ENCODE measurements at places on chromosomes 4 and X.
A peak's percentile ranks its signal among the peaks of the same experiment; 100 is the strongest.

GRCh38 chr4:76709772-76710090 is 188.2 kb downstream of the SOWAHB start:
- no peak for DNase-seq

DNA sequence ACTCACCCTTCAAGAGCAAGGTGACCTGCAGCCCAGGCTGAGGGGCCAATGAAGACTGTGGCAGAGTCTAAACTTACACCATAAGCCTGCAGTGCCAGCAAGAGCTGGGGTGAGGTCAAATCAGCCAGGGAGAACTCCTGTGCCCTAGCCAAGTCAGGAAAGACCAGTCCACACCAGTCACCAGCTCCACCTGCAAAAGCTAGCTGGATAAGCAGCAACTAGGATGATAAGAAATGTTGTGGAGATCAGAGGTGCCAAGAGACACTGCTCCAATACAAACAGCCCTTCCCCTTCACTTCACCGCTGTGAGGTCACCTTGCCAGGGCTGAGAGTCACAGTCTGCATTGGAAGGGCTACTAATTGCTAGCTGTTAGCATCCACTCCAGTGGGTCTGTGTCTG is 31.3 kb downstream of the NIPAL1 start:
- no peak for DNase-seq

- no peak for DNase-seq
Observed at GRCh38 chr4:156261230-156261629, 307.6 kb upstream of the CTSO start.

DNA sequence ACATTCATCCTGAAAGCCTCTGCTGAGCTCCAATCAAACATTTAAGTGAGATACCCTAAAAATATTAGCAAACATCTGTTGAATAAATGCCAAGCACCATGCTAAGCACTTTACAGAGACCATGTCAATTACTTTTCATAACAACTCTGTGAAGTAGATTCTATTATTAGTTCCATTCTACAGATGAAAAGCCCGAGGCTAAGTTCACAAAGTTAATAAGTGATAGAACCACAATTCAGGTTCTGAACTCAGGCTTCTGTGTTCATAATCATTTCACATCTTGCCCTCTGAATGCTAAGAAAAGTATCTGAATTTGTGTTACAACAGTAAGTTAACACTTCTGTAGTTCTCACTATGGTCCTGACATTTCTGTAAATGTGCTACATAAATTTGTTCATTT is 27.4 kb downstream of the SEL1L3 start:
- no peak for DNase-seq

DNA sequence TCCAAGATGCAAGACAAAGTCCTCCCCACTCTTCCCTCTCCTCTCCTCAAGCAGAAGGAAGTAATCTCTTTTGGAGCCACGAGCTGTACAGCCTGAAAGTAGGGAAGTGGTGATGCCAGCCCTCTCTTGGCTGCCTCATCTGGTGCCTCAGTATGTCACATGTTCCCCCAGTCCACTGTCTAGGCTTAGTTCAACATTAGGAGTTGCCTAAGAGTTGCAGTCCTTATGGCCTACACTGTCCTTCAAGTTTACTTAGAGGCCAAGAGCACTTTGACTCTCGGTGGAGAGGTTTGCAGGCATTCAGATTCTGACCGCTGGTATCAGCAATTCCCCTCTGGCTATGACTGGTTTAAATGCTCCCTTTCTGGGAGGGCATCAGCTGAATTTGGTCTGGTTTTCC is 735.6 kb downstream of the GLUD2 start:
- no peak for DNase-seq

- DNase-seq, result peak; percentile 74
Observed at GRCh38 chr4:170026253-170027021, at the start of gene MFAP3L. TSS of gene MFAP3L (minus strand) at chr4:170026395. CDS start at chr4:170005877, 20,518 bp downstream.

DNA sequence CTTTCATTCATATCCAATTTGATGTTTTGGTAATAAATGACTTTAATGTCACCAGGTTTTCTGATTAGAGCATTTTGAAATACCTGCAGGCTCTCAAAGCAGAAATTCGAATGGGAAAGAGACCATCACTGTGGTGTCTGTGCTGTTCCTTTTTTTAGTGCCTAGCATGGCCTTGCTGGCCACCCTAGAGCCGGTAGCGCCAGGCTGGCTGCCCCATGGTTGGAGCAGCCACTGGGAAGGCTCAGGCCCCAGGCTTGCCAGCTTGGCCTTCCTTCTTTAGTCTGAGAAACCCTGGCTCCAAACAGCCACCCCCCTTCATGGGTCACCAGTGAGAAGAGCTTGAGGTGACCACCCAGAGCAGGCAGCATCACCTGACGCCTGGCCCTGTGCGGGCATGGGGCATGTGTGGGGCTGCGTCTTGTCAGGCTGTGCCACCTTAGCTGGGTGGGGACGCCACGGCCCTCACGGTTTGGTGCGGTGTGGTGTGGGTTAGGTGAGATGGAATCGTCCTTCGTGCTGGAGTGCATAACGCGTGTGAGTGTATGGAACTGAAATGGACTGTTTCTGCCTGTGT is 30.0 kb downstream of the TRMT44 start:
- no peak for DNase-seq

GRCh38 chr4:155548173-155548572 is 118.5 kb upstream of the GUCY1A1 start:
- DNase-seq, result no peak

All from GM12892 (cell line).